ENCODE measurements at places on chromosomes 1 and 21.
A peak's percentile ranks its signal among the peaks of the same experiment; 100 is the strongest.

DNA sequence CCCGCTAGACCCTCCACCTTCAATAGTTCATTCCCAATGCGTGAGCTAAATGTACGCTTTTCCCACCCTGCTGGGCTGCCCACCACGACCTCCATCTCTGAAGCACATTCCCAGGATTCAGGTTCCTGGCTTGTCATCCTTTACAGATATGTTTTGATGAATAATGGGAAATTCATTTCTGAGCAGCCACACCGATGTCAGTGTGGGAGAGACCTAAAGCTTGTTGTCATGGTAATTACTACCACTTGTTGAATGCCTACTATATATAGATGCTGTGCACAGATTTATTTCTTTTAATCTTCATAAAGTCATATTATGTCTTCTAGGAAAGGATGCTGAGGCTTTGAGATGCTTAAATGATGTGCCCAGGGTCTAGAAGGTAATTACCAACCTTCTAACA, 8.0 kb downstream of the RCSD1 start:
- no peak for DNase-seq

- no peak for DNase-seq
Observed at GRCh38 chr21:28906841-28907240, 85.8 kb downstream of the LTN1 start.

- DNase-seq, result no peak
Observed at GRCh38 chr1:231240531-231240882, 505 bp upstream of the GNPAT start.

DNA sequence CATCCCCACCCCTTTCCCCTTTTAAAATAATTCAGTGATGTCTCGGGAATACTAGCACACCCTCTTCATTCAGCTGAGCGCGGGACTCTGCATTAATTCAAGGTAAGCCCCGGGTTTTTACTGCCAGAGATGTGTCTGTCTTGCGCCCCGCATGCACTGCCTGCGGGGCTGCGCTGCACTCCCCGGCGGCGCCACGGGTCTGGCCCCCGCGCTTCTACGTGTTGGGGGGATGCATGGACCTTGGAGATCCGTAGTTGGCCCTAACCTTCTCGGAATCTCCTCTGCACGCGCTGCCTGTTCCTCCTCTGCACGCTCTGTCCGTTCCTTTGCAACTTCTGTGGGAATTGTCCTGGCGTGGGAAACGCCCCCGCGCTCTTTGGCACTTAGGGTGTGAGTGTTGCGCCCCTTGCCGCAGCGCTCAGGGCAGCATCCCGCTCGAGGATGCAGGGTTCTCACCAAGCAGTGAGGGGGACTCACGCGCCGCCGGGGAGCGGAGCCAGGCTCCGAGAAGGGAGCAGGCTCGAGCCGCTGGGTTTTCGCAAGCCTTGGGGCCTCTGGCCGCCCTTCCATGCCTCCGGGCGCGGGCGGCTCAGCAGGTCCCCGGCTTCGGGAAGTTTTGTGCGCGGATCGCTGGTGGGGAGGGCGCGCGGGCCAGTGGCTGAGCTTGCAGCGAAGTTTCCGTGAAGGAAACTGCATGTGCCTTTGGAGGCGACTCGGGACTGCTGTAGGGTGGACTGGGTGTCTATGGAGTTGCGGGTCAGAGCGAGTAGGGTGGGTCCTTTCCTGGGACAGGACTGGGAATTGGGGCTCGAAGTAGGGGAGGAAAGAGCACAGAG, 165.1 kb upstream of the CACNA1E start:
- DNase-seq, result no peak

DNA sequence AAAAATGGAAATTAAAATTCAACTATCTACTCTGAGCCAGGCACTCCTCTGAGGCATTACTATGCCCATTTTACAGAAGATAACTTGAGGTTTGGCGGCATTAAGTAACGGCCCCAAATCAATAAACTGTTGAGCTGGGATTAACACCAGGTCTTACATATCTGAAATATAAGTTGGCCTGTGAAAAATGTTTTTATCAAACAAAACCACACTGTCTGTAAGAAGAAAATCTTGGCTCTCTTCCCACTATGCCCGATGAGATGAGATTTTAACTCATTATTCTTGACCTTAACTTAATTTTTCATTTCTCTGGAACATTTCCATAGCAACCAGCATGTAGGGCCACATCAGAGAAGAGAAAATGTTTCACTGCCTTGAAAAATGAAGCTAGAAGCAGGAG, 21.8 kb downstream of the RC3H1 start:
- DNase-seq, result no peak

DNA sequence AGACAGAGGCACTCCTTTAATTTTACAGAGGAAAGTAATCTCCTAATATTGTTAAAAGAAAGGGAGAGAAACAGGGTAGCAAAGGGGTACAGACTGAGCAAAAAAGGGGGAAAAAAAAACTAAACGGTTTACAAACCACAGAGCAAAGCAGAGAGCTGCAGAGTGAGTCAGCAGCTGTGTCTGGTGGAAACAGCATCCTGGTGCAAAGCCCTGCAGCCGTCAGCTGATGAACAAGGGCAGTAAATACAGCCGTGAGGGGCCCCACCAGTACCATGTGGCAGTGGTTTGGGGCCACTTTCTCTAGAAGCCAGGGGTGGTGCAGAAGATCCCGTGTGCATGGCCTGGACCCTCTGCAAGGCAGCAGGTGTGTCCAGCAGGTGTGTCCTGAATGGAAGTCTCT, 111.3 kb downstream of the ERG start:
- no peak for DNase-seq

DNA sequence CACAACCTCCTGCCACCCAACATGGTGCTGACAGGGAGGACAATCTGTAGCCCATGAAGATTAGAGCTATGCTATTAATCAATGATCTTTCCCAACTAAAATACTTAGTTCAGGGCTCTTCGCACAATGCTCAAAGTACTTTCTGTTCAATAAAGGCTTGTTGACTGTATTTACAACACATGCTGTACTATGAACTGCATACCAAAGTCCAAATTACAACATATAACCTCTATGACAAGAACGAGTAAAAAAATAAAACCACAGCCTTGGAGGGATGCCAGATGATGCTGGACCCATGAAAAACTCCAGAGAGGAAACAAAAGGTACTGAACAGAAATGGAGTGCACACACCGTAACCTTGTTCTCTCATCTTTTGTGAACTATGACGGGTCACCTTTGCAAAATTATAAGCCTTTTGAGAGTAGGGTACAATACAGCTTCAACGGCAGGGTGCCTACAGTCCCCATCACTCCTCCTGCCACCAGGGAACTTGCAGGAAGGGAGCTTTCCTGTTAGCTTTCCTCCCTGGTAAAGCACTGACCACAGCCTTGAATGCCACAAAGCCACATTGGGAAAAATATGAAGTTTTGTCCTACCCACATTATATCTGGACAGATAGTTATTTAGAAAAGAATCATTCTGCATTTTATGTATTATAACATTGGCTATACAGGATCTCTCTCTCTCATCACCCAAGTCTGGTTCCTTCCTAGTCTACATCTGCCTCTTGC, 175.6 kb downstream of the NRIP1 start:
- no peak for DNase-seq

DNA sequence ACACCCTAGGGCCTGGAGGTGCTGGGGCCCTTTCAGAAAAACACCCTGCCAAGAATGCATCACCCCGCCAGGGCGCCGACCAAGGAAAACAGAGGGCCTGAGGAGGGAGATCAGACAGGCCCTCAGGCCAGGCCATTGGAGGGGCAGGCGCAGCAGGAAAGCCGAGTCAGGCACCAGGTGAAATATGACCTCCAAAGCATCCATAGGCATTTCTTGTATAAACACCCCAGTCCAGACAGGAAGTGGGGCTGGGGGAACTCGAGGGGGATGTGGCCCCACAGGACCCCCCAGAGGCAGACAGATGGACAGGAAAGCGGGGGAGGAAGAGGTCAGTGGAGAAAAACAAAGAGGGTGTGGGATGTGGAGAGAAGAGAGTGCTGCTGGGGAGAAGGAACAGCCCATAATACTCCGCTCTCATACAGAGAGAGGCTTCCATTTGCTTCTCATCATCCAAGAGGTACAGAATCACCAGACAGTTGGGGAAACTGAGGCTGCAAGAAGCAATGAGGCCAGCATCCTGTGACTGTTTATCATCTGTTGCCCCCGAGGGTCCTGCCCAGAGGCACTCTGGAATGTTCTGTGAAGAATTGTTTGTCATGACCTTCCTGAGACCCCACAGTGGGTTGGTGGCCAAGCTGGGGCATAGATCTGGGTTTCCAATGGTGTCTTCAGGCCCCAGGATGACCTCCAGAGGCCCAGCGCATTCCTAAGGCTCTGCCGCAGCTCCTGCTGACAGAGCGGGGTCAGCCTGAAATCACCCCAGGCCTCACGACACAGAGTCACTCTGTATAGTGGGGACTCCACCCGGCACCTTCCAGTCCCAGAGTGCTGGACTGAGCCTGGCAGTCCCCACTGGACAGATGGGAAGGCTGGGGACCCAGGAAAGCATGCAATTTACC, 18.0 kb downstream of the TRIM62 start:
- DNase-seq, result no peak

DNA sequence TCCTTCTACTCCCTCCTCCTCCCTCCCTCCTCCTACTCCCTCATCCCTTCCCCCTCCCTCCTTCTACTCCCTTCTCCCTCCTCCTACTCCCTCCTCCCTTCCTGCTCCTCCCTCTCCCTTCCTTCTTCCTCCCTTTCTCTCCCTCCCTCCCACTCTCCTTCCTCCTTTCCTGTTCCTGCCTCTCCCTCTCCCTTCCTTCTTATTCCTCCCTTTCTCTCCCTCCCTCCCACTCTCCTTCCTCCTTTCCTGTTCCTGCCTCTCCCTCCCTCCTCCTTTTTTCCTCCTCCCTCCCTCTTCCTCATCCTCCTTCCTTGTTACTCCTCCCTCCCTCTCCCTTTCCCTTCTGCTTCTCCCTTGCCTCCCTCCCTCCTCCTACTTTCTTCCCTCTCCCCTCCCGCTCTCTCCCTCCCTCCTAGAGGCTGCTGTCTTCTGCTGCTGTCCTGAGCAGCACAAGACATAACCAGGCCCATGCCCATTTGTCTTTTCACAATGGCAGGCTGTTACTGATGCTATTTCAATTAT, 41.1 kb downstream of the WNT9A start:
- DNase-seq, result no peak

GRCh38 chr1:234913771-234914170, 214.9 kb downstream of the TOMM20 start:
- DNase-seq, result no peak

GRCh38 chr21:46114963-46115362, 17.1 kb downstream of the COL6A2 start:
- DNase-seq, result no peak

GRCh38 chr21:33411949-33412430, 8.8 kb downstream of the IFNGR2 start:
- DNase-seq, result peak; percentile 33

GRCh38 chr1:167013108-167013929, 24.2 kb downstream of the MAEL start:
- DNase-seq, result no peak

Data from CD4-positive, alpha-beta T cell treated with Interleukin-2 at 100 ng/mL for 4 hours (primary cell).